Fibroblast of skin of abdomen (primary cell): ENCODE measurements at places on chromosomes 2 and 18.

GRCh38 chr2:85188852-85189251 is 55.7 kb downstream of the TCF7L1 start:
- peak; percentile 51 for DNase-seq

DNA sequence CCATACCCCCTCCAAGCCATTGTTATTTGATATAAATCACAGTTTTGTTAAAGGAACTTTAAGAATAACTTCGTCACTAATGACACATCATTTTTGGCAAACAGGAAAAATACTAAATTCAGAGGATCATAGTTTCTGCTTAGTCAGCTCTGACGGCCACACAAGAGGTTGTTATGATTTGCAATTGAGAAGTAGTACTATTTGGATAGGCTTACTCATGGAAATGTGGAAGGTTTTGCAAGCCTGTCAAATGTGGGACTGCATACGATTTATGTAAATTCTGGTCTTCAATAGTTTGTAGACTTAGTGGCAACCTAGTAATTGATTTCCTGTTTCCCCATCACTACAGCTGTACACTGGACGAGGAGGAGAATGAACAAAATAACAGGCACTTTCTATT is 108.1 kb downstream of the ARHGEF33 start:
- DNase-seq = peak; percentile 94

GRCh38 chr2:240210198-240210965 is 69.9 kb upstream of the OTOS start:
- no peak for DNase-seq

DNA sequence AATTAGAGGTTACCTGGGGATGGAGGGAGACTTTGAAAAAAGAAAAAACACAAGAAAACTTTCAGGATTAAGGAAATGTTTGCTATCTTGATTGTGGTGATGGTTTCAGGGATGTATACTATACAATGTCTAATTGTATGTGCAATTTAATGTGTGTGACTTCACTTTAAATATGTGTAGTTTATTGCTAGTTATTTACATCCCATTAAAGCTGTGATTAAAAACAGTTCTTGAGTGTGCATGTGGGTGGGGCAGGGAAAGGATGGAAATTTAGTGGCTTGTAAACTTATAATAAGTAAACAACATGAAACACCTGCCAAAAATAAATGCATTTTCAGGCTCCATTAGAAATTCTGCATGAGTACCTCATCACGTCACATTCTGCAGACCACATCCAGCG is 167.0 kb downstream of the MYO5B start:
- no peak for DNase-seq

- DNase-seq = no peak
Measured at GRCh38 chr2:100142393-100142792, at the start of gene AFF3. Gene AFF3 (minus strand): TSS chr2:100142590. CDS start chr2:100104454, 38,136 bp downstream.

DNA sequence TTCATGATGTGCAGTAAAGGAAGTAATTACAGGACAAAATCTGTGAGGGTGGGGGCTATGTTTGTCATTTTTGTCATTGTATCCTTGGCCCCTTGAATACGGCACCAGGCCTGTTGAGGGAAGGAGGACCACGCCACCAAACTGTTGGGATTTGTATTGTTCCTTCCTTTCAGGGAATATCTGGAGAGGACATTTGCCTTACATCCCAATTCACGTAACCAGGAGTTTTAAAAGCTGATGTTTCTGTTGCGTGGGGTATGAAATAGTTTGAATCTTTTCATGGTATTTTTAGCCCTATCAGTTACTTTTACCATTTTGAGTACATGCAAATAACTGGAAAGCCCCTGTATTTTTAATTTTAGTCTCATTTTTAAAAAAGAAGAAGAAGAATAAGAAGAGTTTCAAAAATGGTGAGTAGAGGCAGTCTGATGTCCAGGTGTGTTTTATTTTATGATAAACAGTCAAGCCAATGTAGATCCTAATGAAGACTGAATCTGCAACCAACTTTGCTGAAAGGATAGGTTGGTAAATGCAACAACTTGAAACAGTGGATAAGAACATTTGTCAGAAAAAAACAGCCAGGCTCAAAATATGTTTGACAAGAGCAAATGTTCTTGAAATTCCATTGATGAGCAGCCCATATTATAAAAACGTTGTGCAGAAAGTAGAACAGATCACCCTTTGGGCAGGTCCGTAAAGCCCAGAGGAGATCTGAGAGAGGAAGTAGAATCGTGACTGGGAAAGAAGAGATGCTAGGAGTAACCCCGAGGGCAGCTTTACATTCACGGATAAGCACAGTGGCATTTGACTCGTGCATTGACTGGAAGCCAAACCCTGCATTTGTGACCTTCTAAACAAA is 54.5 kb downstream of the RASGRP3 start:
- peak; percentile 24 for DNase-seq

GRCh38 chr18:36582988-36583745 is 245.6 kb downstream of the TPGS2 start:
- no peak for DNase-seq

GRCh38 chr2:206164261-206164862 is 4.7 kb downstream of the EEF1B2 start:
- peak; percentile 38 for DNase-seq

DNA sequence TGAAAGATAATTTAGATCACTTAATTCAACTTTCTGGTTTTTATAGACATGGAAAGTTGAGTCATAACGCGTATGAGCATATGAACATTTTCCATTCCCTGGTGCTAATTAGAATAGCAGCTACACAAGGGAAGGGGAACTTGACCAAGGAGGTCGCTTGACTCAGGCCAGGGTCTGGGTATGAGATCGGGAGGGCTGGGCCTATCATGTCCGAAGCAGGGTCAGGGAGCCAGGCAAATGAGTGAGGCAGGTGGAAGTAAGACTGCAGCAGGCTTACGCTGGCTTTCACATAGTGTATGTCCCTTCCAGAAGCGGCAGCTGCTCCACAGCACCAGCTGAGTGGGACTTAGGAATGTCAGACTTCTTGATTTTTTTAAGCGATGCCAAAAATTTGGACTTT is 14.7 kb downstream of the RALB start:
- no peak for DNase-seq

DNA sequence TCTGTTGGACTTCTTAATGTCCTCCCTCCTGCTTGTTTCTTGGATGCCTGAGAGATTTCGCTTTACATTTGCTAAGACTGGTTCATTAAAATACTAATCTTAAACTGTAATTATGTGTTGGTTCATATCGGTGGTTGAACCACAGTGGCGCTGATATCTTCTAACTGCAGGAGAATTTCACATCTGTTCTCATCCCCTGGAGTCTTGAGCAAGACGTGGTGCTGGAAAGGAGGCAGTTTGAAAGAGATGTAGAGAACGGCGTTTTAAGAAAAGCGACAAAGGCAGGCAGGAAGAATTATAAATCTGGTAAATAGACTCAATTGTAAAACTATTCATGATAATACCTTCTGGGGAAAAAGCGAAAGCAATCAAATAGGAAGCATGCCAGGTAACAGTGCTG is 79.5 kb downstream of the NXPH2 start:
- no peak for DNase-seq

DNA sequence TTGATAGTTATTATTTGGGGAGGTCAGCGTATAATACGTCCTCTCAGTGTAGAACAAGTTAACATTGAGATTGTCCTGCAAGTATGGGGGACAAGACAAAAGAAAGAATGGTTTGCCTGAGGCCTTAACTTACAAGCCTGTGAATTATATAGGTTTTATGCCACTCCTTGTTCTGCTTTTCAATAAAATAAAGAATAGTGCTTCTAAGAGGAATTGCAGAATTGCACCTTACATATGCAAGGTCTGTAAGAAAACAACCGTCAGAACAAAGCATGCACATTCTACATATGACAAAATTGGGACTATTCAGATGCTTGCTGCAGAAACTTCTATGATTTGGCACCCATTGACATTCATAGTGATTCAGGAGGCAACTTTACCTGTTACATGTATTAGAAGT is 785.0 kb downstream of the NR4A2 start:
- no peak for DNase-seq

DNA sequence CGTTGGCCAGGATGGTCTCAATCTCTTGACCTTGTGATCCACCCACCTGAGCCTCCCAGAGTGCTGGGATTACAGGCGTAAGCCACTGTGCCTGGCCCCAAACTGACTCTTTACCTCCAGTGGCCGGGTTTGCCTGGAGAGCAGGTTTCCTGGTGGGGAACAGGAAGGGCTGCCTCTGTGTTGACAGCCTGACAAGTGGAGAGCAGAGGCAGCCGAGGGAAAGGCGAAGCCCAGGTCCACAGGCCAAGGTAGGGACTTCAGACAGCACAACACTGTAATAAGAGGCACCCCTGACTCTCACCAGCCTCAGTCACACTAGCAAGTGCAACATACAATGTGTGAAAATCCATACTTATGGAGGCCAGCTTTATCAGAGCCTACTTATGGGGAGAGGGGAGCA is 16.5 kb upstream of the SH3BP4 start:
- no peak for DNase-seq

DNA sequence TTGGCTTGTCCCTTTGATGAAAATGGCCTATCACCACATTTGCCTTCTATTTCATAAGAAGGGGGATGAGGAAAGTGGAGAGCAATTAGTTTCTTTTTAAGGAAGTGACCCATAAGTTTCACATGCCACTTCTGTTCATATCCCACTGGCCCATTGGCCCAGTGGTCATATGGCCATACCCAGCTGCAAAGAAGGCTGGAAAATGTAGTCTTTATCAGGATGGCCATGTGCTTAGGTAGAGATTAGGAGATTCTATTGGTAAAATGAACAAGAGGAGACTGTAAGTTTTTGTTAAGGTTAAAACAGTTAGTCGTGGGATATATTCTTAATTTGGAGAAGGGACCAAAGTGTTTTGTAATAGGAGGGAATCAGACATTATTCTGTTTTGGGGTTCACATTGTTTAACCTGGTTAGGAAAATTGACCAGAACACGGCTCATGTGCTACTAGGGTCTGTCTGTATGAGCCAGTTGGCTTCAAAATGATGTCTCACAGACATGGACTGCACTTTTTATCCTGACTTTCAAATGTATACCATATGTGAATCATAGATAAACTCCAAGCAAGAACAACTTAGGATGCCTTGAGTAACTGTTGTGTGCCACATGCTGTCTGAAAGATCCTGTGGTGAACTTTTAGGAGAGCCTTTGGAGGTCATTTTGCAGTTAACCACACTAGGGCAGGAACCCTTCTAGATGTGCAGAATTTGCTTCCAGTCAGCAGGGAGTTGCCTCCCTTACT is 17.3 kb downstream of the PLCL1 start:
- DNase-seq = no peak

DNA sequence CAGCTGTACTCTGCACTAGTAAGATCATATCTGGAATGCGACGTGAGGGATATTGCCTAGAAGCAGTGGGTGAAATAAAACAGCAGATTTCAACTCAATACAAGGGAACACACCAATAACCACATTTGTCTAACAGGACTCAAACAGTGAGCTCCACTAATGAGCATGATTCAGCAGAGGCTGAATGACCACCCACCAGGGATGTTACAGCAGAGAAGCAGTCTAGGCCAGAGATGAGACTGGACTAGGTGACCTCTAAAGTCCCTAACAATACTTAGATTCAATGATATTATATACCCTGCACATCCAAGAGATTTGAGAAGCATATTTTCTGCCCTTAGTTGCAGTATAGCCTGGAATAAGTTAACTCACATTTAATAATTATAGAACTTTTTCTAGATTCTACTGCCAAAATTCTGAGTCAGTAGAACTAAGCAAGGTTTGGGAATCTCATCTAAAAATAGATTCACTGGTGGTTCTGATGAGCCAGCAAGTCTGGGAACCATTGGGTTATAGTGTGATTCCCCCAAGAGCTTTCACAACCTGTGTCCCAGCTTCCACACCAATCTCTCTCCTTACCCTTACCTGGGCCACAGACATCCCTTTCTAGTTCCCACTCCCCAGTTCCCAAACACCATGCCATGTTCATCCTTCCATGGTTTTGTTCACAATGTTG is 6.3 kb downstream of the THOC1 start:
- no peak for DNase-seq

DNA sequence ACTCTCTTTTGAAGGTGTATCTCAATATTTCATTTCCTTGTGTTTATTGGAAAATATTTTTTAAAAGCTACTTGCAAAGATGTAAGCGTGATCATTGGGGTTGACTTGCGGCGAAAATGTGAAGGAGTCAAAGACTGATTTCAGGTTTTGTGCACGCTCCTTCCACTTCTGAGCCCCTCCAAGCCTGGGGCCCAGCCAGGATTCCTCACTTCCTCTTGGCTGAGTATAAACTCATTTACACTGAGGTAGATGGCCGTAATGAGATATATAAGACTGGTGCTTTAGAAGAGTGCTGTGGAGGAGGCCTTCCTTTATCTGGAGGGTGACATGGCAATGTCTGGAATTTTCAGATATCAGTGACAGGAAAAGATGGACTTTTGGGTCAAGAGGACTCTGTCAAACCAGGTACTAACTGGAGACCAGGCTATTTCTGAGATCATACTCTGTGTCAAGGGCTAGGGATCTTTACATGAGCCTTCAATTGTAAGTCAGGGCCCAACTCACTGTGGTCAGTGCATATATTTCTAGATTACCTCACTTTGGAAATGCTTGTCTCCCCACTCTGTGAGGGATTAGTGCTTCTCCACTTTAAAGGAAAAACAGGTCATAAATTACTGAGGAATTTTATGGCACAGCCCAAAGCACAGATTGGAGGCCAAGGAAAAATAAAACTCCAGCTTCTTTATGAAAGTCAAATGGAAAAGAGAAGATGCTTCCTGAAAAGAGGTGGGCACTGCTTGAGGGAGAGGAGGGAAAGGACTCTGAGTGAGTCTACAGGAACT is 22.8 kb downstream of the PRKCE start:
- DNase-seq = peak; percentile 78

DNA sequence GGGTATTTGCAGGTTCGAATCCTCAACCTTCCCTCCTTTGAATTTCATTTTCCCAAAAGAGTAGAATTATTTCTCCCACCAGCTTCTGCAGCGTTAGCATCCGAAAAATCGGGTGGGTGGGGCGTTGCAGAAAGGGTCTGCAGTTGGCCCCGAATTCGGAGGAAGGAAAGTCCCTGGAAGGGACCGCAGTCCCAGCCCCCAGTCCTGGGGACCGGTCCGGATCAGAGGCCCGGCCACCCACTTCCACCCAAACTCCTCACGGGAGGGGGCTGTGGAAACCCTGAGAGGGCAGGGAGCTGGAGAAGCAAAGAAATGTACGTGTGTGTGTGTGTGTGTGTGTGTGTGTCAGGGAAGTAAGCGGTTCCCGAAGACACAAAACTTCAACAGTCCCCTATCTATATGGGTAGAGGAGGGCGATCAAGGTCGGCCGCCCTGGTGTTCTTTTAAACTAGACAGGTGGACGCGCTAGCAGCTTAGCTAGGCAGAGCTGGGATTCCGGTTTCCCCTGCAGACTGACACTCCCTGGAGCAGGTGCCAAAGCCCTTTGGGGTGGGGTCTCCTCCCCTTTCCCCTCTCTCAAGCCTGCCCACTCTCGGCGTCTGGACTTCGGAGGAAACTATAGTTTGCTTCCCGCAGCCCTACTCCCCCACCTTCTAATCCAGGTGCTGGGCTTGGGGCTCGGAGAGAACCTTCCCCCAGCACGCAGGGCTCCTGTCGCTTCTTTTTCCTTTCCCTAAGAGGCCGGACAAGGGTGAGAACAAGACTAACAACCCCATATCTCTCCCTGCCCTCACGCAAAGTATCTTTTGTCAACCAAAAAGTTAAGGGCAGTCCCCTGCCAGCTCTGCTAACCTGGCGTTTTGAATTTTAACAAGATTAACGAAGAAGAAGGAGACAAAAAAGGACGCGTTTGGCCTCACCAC is 4.8 kb upstream of the ONECUT2 start:
- no peak for DNase-seq
